ENCODE measurements at places on chromosomes 7 and 10.

DNA sequence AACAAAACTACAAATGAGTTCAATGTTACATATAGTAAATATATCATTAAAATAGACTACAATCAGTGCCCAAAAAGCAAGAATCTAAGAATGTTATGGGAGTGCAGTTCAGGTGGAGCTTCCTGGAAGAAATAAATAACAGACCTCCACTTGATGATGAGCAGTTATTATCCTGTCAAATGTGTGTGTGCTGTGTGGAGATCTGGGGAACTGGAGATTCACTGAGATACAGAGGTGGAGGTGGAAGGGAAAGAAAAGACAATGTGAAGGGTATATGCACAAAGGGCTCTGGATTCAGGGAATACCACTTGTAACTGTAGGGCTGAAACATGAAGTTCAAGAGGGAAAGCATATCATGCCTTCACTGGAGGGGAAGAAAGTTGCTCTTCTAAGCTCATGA lies 331.1 kb downstream of the SEMA3D start:
- DNase-seq, result no peak

DNA sequence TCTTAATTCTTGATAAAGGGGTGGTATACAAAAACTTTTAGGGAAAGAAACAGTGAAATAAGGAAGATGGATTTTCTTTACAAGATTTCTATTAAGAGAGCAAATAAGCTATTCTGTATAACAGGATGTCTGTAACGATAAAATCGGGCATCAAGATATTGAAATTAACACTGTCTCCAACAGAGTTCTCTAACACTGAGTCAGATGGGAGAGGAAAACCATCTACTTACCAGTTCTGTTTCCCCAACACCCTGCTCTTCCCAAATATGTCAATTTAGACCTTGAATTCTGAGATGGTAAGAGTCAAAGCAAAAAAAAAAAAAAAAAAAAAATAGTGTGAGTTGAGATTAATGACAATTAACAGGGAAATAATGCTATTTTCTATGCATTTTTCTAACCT lies 23.0 kb downstream of the SMURF1 start:
- no peak for DNase-seq

GRCh38 chr10:132517951-132518521 lies 19.6 kb upstream of the INPP5A start:
- peak; percentile 71 for DNase-seq

- DNase-seq, result peak; percentile 73
Measured at GRCh38 chr10:75399461-75400162, 2.0 kb downstream of the ZNF503 start.

- no peak for DNase-seq
Measured at GRCh38 chr7:15504351-15504750, 57.5 kb downstream of the AGMO start.

GRCh38 chr10:112985690-112986543 lies 35.9 kb downstream of the TCF7L2 start:
- DNase-seq, result no peak

DNA sequence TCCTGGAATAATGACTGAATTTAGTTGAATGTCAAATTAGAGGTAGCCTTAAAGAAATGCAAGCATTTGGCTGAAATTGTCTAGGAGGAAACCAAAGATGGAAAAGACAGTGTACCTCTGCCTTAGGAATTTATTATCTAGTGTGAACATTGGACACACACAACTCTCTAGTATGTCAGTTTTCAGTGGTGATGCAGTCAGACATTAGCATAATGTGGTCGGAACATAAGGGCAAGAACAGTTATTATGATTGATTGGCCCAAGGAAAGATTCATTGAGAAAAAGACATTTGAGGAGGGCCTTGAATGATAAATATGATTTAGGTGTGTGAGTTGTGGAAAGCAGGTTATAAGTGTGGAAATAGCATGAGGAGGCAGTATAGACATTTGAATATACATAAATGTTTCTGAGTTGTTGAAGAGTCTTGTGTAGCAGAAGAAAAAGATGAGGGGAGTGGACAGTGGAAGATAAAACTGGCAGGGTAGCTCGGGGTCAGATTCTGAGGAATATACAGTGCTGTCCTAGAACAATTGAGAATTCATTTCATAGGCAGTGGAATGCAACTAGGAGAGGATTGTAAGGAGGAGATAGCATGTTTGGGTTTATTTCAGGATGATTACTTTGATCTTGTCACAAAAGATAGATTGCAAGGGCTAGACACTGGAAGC lies 414.7 kb downstream of the SUGCT start:
- DNase-seq, result no peak

All from HuH-7 (cell line).